Stimulated activated naive CD4-positive, alpha-beta T cell (primary cell): ENCODE measurements at places on chromosomes 7 and 10.

DNA sequence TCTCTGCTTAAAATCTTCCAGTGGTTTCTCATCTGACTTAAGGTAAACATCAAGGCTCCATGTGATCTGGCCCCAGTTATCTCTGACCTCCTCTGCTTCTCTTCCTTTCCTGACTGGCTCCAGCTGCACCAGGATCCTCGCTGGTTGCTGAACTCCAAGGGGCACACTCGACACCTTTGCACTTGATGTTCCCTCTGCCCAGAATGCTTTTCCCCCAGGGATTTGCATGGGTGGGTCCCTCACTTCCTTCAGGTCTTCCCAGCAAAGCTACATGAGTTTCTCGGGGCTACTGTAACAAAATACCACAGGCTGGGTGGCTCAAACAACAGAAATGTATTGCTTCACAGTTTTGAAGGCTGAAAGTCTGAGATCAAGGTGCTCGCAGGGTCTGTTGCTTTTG lies 166.0 kb upstream of the CDCA7L start:
- DNase-seq = no peak

GRCh38 chr7:35359423-35359822 lies 105.5 kb upstream of the TBX20 start:
- DNase-seq = no peak

DNA sequence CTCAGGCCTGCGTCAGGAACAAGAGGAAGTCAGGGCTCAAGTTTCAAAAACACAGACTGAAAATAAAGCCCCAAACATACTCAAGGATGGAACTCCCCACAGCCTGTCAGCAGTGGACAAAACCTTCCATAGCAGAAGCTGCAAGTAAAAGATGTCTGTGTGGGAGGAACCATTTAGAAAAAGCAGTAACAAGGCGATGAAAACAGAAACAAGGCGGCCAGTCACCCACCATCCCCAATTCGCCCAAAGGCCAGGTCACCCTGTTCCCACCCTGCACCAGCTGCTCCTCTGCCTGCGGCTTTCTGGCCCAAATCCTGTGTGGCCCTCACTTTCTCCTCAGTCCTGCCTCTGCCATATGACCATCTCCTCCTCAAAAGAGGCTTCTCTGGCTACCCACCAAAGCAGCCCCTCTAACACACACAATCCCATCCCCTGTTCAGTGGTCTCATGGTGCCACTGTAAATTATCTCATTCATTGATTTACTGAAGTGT lies 27.8 kb downstream of the KCNMA1 start:
- DNase-seq = no peak

GRCh38 chr7:80427218-80427617 lies 84.6 kb downstream of the GNAT3 start:
- DNase-seq = no peak

DNA sequence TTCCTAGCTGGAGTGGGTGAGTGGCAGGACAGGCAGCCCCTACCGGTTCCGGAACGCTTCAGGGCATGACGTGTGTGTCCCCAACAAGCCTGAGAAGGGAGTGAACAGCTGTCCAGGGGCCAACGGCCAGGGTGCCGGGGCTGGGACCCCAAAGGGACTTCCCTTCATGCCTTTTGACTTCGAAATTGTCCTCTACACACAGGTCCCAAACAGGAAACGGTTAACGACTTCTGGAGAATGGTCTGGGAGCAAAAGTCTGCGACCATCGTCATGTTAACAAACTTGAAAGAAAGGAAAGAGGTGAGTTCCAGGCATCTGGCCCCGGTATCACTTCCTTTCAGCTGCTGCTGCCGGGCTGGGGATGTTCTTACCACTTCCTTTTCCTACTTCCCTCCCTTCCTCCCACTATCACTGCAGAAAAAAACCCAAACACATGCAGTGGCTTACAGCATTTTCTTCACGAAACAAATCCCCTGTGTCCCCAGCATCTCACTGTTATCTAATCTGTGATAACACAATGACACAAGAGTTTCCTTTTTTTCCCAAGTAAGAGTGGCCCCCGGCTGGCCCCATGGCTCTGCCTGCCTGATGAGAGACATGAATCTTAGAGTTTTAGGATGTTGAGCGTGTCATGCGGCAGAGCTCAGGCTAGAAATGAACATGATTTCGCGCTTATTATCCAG lies 63.2 kb downstream of the MKI67 start:
- peak; percentile 74 for DNase-seq

DNA sequence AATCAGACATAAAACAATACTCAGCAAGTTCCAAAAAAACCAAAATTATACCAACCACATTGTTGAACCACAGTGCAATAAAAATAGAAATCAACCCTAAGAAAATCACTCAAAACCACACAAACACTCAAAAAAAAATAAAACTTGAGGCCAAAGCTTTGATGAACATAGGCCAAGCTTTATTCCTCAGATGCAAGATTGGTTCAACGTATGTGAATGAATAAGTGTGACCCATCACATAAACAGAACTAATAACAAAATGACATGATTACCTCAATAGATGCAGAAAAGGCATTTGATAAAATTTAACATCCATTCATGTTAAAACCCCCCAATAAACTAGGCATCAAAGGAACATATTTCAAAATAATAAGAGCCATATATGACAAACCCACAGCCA lies 506.1 kb upstream of the FZD8 start:
- no peak for DNase-seq

DNA sequence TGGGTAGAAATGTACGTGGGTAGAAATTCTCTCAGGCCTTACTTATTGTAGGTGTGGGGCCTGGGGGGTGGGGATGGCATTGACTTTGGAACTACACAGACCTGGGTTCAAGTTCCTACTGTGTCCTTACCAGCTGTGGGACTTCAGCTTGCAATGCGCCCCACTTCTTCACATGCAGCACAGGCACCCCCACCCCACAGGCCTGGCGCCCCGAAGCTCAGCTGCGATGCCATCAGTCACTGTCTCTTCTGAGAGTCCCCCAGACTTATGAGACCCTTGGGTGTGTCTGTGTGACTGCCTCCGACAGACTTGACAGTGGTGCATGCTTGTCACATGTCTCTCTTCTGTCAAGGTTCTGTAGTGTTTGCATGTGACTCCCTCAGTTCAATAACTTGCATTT lies 3.1 kb upstream of the AP5Z1 start:
- no peak for DNase-seq
